Right atrium auricular region (tissue), 2 donors: ENCODE measurements at places on chromosomes 2 and 18.

DNA sequence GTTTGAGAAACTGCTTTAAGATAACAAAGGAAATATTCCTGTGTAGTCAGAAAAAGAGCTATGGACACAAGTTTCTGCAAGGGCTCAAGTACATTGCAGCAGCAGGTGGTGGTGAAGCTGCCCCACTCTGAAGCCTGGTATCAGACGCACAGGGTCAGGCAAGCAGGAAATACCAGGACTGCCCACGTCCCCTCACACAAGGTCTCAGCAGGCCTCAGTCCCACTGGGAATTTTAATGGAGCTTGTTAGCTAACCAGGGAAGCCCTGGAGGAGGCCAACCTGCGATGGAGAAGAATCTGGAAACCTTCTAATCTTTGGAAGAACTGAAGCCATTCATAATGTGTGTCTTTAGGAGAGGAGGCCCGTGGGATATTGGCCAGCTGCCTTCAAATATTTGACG is 168.3 kb downstream of the UXS1 start:
- no peak for DNase-seq

GRCh38 chr18:50080316-50080715 is 114.6 kb downstream of the MYO5B start:
- DNase-seq, result no peak

DNA sequence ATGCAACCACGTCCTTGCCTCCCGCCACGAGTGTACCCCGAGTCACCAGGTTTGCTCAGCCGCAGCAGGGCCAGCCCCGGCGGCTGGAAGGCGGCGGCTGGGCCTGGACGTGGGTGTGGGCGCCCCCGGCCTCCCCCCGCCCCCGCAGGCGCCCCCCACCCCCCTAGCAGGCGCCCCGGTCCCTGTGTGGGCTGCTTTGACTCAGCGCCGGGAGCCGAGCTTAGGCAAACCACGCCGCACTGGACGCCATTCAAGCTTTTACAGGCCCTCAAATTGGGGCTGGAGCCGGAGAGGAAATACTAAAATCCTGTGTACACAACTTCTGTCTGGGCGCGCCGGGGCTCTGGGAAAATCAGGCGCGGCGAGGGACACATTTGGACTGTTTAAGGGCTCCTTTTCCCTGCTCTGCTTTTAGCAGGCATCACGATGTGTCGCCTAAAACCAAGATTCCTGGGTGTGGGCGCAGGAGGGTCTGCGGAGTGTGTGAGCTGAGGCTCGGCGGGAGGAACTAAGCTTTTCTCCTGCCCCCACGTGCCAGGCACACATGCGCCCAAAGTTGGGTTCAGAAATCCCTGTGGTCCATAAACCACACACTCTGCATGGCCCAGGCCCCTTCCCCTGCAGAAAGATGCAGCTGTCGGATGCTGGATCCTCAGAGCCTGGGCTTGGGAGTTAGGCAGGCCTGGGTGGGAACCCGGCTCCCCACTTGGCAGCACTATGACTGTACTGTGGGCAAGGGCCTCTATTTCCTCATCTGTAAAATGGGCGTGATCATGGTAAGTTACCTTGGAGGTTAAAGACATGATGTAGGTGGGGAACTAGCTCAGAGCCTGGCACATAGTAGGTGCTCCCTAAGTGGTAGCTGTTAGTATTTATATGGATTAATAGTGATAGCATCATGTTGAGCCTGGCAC is 57.6 kb downstream of the ATOH8 start:
- peak; percentile 83 for DNase-seq

DNA sequence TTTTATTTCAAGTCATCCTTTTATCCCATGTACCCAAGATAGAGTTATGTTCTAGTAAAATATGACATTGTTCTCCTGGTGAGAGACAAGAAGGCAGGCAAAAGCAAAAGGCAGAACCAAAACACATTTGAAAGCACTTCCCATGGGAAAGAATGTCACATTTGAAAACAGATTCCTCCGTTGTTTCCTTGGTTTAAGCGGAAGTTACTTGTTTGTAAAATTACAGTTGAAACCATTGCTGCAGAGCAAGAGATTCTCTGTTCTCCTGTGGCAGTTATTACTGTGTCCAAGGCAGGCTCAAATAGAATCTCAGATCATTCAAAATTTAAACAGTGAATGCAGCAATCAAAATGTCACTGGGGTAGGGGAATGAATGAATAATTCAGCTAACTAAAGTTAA is 149.6 kb downstream of the MTCL1 start:
- DNase-seq, result no peak

DNA sequence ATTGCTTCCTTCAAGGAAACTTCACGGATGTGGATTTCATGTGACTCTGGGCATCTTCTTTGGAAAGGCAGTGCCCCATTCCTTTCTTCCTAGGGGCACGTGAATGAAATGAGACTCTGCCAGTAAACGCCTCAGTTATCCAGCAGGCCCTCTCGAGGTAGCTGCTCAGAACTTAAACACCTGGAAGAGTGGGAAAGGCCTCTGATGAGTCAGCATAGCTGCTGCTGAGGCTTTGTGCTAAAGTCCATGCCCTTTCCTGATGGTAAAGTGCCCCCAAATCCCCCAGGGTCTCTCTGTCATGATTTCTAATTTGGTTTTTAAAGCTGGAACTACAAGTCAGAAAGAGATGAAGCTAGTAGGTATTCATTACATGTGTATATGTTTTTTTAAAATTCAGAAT is 3.8 kb downstream of the SLC1A4 start:
- DNase-seq, result no peak

GRCh38 chr2:152627351-152627957 is 89.8 kb downstream of the PRPF40A start:
- DNase-seq, result no peak

DNA sequence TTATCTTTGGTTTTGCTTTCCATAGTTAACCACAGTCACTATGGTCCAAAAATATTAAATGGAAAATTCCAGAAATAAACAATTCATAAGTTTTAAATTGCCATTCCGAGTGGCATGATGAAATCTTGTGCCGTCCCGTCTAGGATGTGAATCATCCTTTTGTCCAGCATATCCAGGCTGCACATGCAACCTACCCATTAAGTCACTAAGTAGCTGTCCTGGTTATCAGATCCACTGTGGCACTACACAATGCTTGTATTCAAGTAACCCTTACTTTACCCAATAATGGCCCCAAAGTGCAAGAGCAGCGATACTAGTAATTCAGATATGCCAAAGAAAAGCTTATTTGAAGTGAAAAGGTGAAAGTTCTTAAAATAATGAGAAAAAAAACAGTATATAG is 10.7 kb downstream of the USP34 start:
- no peak for DNase-seq

DNA sequence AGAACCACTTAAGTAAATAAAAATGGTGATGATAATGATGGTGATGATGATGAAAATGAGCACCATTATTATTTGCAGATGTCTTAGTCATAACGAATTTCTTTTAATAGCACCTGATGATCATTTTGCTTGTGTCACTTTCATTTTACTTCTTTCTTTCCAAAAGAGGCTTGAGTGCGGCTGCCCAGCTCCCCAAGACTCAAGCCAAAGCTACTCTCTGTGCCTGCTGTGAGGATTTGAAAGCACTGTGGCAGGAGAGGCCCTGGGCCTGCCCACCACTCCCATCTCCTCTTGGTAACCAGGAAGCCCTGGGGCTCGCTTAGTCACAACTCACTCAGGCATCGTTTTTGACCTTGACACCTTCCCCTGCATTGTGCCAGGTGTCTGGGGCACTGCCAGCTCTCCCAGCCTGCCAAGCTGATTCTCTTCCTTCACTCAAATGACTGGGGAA is 41.2 kb downstream of the RPL37A start:
- peak; percentile 63 for DNase-seq

GRCh38 chr2:101038455-101039255 is 36.6 kb downstream of the RPL31 start:
- DNase-seq, result no peak

GRCh38 chr2:49286045-49286444 is 131.7 kb upstream of the FSHR start:
- DNase-seq, result no peak

- DNase-seq, result no peak
Observed at GRCh38 chr18:56556907-56557306, 81.5 kb downstream of the TXNL1 start.

DNA sequence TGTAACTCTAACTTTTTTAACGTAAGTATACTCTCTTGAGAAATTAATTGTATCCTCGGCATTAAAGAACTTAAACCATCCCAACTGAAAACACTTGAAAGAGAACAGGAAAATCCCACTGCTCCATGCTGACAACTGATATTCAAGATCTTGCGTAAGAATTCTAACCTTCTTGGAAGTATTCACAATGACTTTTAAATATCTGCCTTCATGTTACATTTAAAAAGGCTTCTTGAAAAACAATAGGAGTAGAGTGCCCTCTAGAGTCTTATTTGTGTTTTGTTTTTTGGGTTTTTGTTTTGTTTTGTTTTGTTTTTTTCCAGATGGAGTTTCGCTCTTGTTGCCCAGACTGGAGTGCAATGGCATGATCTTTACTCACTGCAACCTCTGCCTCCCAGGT is 65.4 kb upstream of the DNAJC10 start:
- no peak for DNase-seq

GRCh38 chr2:197993363-197993762 is 189.0 kb downstream of the PLCL1 start:
- DNase-seq, result no peak

DNA sequence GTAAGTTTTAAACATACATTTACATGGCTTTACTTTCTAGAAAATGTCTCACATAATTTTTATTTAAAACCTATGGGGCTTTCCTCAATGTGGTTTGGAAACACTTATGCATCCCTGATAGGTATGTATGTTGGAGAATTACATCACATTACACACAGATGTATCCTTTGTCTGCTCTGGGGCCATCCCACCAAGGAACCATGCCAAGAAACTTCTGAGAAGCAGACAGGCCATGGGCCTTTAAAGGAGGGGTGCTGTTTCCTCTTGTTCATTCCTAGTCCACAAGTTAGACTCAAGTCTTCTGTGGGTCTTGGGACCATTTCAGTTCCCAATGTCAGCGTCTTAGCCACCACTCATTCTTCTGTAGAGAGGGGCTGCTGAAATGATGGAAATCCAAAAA is 162.0 kb upstream of the SETBP1 start:
- DNase-seq, result no peak

DNA sequence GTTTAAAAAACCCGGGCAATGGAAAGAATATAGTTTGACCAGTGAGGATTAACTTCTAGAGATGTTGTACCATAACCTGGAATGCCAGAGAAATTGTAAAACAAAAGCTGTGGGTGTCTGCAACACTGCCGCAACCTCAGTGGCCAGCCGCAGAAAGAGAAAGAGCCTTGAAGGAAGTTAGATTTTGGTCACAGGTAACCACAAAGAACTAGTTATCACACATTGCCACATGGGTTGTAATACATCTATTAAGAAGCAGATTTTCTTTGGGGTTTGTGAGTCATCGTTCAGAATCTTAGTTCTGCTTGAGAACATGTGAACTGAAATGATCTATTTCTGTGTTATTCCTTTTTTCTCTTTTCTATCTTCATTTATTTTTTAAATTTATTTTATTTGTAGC is 222.9 kb upstream of the AGAP1 start:
- no peak for DNase-seq

- DNase-seq, result no peak
Observed at GRCh38 chr2:36376319-36376765, 20.8 kb downstream of the CRIM1 start.

- DNase-seq, result no peak
Observed at GRCh38 chr2:171310889-171311288, 122.9 kb downstream of the METTL8 start.
